Activated T-helper 9 cell treated with anti-CD3 and anti-CD28 coated beads, Interleukin-2, amount 50 U/mL, for 16 hours (primary cell): ENCODE measurements at places on chromosomes 16 and 17.

DNA sequence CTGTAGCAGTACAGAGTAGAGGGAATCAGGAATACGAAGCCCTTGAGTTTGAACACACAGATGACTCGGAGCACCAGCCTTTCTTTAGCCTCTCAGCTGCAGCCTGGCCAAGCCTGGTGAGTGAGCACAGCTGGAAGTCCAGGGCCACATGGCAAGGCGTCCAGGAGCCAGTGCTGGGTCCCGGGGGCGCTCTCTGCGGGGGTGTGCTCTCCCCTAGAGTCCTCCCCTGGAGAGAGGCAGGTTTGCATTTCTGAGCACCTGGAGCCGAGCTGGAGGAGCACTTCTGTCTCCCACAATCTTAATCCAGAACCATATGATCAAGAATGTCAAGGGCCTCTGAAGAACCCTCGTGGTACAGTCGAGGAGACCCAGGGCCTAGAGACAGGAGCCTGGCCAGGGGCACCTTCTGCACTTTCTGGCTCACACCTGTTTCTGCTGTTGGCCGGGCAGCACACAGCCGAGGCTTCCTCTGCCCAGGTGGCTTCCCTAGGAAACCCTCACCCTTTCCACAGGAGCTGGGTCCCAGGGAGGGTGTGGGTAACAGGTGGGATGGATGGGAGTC lies 78.3 kb downstream of the PLD6 start:
- no peak for DNase-seq

- DNase-seq, result no peak
These were observed 59.0 kb downstream of the ELAC2 start for GRCh38 chr17:12958786-12959185.

- no peak for DNase-seq
These were observed 68.8 kb downstream of the CEP112 start for GRCh38 chr17:66123163-66123562.

DNA sequence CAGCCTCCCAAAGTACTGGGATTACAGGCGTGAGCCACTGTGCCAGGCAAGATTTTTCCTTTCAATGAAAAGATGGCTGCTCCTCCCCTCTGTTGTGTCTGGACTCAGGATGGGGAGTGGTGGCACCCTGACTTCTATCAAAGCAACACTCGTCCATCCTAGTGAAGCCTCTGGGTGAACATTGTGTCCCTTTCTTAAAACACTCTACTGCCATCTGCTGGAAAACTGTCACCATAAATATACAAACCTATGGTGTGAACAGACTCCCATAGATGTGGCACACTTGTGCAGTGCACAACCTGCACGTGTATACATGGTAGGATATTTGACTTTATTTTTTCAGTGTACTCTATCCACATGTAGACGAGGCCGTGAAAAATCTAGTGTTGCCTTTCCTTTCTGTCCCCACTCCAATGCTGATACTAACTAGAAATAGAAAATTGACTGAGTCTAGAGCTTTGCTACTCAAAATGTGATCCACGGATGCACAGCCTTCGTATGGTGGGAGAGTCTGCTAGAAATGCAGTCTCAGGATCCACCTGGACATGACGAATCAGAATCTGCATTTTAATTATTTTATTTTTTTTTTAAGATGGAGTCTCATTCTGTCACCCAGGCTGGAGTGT lies 55.9 kb upstream of the PLCG2 start:
- no peak for DNase-seq

- no peak for DNase-seq
These were observed 17.5 kb downstream of the MYBBP1A start for GRCh38 chr17:4537451-4538235.

DNA sequence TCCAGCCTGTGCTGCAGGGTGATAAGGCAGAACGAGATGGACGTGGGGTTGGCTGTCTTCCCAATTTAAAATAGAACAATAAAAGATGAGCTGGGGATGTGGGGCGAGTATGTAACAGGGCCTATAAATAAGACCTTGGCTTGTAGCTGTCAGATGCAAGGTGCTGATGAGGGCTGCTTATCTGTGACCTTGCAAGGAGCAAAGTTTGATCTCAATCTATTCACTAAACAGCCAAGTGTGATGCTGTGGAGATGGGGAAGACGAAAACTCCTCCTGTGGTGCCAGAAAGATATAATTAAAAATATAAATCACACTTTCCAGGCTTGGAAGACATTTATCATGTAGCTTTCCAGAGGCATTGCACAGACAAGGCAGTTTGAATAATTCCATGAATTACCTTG lies 26.7 kb upstream of the TEX2 start:
- DNase-seq, result no peak

GRCh38 chr16:72934636-72935403 lies 113.1 kb downstream of the ZFHX3 start:
- no peak for DNase-seq

- no peak for DNase-seq
These were observed 80.2 kb upstream of the DOC2B start for GRCh38 chr17:261635-262034.

DNA sequence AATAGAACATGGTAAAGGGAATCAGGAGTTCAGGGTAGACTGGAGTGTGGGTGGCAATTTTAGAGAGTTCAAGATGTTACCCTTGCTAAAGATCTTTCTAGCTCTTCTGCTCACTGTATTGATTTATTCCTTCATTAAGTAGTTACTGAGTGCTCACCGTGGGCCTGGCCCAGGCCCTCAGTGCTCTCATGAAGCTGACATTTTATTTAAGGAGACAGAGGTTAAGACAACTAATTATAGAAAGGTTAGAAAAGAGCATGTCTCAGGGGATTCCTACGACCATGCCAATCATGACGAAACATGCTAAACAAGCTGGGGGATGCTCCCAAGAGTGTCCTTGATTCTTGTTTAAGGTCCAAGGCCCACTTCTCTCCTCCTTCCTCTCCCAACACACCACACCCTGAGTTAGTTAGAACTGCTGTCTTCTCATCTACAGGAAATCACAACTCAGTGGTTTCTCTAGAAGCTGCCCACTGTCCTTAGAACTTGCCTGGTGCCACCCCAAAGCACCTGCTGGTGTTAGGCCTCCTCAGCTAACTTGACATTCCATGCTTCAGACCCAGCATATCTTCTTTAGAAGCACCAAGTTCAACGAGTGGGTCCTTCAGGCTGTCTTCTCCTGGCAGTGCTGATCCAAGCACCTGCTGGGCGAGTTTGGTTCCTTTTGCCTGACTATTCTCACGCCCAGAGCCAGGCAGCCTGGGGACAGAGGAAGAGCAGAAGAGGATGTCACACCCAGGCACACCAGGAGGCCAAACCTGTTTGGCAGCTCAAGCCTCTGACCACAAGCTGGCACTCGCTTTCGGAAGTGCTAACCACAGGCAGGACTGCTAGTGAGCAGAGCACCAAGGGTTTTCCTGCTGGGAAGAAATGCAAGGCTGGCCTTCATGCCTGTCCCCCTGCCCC lies 79.0 kb downstream of the GAS7 start:
- DNase-seq, result no peak
